Neural progenitor cell (in vitro differentiated cells): ENCODE measurements at places on chromosomes 3 and 15. TPM values are rescaled to one million over a fixed set of nuclear protein-coding genes. Genes with fewer than 3 reads are reported as not detected.

The C3orf20 gene
- total RNA-seq: not detected in 2 replicates

The PEX5L gene
- total RNA-seq: 0.62 and 0.90 TPM in 2 replicates

The ACKR2 gene
- total RNA-seq: not detected in 2 replicates

The KLF15 gene
- 3.3 and 7.2 TPM in 2 replicates for total RNA-seq

The CNTN6 gene
- total RNA-seq: 2.1 and 2.2 TPM in 2 replicates

The KLHL40 gene
- total RNA-seq: not detected in 2 replicates

The CALML4 gene
- 9.0 and 22.7 TPM in 2 replicates for total RNA-seq

The GNAT1 gene
- 0.03 TPM in 1 of 2 replicates, not detected in the other for total RNA-seq

The ALDH1A3 gene
- total RNA-seq: 0.74 and 0.80 TPM in 2 replicates

The PLS1 gene
- total RNA-seq: 15.8 and 22.5 TPM in 2 replicates

The B3GALNT1 gene
- total RNA-seq: 13.8 and 22.5 TPM in 2 replicates

The LIPC gene
- total RNA-seq: not detected in 2 replicates

The AQP9 gene
- total RNA-seq: not detected in 2 replicates

The PPP1R2 gene
- total RNA-seq: 59.2 and 63.8 TPM in 2 replicates

The RPP14 gene
- total RNA-seq: 16.4 and 17.8 TPM in 2 replicates

The SLCO2A1 gene
- total RNA-seq: 0.07 and 0.09 TPM in 2 replicates

The GOLGA8J gene
- not detected in 2 replicates for total RNA-seq

The MAGI1 gene
- total RNA-seq: 40.6 and 48.4 TPM in 2 replicates
